ENCODE measurements at places on chromosomes 11 and 22.

- DNase-seq: no peak
Measured at GRCh38 chr22:24559471-24559870, 3.7 kb downstream of the SNRPD3 start.

GRCh38 chr11:133985981-133986944, 29.5 kb upstream of the IGSF9B start:
- no peak for DNase-seq

- DNase-seq: peak; percentile 33
Measured at GRCh38 chr22:17272511-17272991, 53.3 kb upstream of the ADA2 start.

- DNase-seq: peak; percentile 78
Measured at GRCh38 chr11:69008737-69009440, 4.2 kb downstream of the MRGPRF start.

- no peak for DNase-seq
Measured at GRCh38 chr22:48644997-48645396, 1182.7 kb downstream of the BRD1 start.

DNA sequence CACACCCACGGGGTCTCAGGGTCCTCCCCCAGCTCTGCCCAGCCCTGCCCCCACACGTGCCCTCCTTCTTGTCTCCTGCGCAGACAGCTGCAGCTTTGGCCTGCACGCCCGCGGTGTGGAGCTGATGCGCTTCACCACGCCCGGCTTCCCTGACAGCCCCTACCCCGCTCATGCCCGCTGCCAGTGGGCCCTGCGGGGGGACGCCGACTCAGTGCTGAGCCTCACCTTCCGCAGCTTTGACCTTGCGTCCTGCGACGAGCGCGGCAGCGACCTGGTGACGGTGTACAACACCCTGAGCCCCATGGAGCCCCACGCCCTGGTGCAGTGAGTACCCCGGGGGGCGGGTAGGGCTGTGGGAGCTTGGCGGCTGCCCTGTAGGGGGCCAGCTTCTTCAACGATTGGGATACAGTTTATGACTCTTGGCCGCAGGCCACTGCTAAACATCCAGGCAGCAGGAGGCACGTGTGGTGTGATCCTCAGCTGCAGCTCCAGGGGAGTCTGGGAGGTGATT, 30.8 kb downstream of the ST14 start:
- DNase-seq: no peak

- no peak for DNase-seq
Measured at GRCh38 chr22:40524392-40525249, 111.9 kb downstream of the MRTFA start.

DNA sequence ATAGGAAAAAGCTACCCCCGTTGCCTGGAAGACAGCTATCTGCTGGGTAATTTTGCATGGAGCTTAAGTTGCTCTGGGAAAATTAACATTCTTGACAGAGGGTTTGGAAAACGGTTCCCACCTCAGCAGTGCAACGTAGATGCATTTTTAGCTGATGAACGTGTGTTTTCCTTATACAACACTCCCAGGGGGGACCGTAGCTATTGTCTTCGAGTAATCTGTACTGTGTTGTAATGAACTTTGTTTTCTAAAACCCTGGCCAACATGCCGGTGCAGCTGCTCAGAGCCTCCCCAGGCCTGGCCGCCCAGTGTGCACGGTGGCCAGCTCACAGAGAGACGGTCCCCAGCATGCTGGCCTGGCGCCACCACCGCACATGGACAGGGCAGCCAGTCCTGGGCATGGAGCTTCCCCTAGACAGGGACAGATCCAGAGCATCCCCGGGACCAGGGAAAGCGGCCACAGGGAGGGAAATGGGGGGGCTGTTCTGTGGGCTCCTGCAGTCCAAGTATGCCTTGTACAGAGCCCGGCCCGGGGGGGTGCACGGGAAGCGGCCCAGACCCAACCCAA, 2.2 kb downstream of the TNNT3 start:
- no peak for DNase-seq

DNA sequence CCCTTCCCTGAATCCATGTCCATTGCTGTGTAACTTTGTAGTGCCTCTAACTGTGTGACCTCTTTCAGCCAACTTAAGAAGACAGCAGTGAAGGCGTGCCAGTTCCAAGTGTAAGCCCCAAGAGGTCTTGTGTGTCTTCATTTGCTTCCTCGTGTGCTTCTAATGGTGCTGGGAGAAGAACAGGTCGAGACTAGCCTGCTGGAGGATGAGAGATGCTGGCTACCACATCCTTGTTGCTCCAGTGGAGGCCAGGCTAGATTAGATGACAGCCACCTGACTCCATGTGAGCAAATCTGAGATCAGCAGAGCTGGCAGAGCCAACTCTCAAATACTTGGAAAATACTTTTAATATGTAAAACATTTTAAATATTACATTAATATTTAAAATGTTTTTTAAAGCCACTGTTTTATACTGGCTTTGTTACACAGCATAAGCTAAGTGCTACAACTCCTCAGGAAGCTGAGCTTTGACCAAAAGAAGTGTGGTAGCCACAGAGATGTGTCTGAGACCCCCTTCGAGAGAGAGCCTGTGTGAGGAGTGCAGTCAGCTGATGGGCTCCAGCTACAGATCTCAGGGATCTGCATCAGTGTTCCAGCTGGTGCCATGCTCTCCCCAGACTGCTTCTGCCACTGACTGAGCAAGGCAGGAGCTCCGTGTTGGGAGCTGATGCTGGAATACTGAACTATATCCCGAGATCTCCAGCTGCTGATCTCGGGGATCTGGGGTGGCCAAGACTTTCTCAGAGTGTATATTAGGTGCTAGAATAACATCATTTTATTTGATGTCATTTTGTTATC, 8.9 kb downstream of the KCNJ11 start:
- no peak for DNase-seq

DNA sequence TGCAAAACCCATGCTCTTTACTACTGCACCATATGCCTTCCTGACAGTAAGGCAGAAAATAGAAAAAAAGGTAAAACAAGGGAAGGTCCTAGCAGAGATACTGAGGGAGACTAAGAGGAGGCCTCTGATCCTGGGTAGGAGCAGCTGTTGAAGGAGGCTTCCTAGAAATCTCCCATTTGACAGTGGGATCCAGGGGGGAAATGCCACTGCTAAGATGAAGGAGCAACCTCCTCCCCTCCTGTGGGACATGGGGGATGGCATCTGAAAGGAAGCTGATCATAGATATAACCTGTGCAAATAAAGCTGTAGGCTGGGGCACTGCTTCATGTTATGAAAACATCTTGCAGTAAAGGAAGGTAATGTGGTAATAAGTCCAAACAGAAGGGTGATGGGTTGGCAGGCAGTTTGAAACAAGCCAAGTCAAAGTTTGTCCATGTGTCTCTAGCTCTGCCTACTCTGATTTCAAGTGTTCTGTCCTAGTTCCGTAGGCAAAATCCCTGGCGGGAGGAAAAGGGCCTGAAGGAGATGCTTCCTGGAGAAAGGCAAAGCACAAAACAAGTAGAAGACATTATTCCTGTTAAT, 86.7 kb upstream of the EED start:
- DNase-seq: no peak

GRCh38 chr11:116108161-116108560, 603.9 kb upstream of the CADM1 start:
- no peak for DNase-seq

GRCh38 chr11:18171377-18172000, 1.1 kb upstream of the MRGPRX4 start:
- DNase-seq: peak; percentile 61

DNA sequence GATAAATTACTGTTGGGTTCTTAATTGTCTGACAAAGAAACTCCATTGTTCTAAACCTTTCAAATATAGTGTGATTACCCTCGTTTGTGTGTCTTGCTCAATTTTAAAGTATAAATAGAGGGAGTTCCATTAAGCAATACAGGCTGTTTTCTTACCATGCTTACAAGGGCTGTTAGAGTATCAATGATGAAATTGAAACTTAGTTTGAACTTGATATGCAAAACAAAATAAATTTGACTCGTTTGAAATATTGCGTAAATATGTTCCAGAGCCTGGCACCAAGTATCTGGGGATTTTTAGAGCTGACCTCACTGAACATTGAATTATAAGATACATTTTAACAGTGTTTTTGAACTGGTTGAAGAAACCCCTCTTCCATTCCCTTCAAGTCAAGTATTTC, 31.7 kb downstream of the TEAD1 start:
- peak; percentile 40 for DNase-seq

- no peak for DNase-seq
Measured at GRCh38 chr22:50699756-50700386, 27.2 kb downstream of the SHANK3 start.

DNA sequence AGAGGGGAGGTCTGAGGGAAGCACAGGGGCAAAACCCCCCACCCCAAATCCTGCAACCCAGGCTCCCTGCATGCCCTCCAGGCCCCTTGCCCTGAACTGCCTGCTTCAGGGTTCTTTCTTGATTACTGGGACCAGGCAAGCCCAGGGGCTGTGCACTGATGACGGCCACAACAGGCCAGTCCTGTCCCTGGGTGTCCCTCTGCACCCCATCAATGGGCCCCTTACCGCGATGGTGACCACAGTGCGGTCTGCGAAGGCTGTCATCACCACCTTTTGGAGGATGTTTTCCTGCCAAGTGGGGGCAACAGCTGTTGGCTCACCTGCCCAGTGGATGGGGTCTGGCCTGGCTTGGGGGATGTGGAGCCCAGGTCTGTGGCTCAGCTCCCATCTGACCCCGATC, 5.0 kb upstream of the KCNJ11 start:
- DNase-seq: no peak

DNA sequence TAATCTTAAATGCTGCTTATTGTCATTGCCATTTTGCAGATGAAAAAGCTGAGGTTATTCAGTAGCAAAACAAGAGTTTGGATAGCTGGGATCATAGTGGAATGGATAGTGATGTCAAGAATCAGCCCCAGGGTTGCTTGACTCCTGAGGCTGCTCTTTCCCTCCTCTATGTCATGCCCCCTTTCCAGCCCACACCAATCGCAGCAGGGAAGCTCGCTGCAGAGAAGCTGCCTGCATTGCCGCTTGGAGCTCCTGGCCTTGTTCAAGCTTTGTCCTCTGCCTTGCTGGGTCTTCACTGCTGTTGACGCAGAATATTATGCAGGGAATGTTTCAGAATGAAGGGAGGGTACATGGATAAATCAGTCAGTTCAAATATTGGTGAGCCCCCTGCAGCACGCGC, 128.8 kb upstream of the RASSF10 start:
- DNase-seq: no peak

DNA sequence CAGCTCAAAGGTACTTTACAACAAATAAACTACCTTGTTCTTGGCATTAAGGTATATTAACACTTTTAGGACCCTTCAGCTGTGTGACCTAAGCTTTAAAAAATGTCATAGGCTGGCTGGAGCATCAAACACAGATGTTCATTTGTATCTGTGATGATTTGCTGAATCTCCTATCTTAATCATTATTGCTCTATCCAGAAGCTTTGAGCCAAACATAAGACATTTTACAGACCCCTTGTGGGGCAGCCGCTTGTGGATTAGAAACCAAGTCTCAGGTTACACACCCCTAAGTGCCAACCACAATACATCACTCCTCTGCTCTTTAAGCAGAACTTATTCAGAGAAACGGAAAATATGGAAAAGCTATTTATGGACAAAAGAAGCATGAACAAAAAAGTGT, 394.2 kb upstream of the CCDC90B start:
- no peak for DNase-seq

GRCh38 chr22:37818409-37819104, 4.6 kb upstream of the GALR3 start:
- DNase-seq: peak; percentile 80

- DNase-seq: no peak
Measured at GRCh38 chr11:39542460-39542859, 1917.0 kb downstream of the LRRC4C start.

GRCh38 chr11:19267567-19267966, 26.8 kb upstream of the E2F8 start:
- no peak for DNase-seq

- no peak for DNase-seq
Measured at GRCh38 chr11:16511116-16512114, 155.1 kb upstream of the SOX6 start.

- DNase-seq: no peak
Measured at GRCh38 chr11:121347813-121348212, 55.2 kb downstream of the SC5D start.
